ENCODE measurements at places on chromosomes 11 and 22. TPM values are rescaled to one million over a fixed set of nuclear protein-coding genes. Genes with fewer than 3 reads are reported as not detected.

GRCh38 chr11:125952559-125952958 lies 6.7 kb downstream of the VSIG10L2 start:
- DNase-seq, result no peak

GRCh38 chr22:30885591-30885990 lies 83.0 kb downstream of the MORC2 start:
- DNase-seq, result no peak

DNA sequence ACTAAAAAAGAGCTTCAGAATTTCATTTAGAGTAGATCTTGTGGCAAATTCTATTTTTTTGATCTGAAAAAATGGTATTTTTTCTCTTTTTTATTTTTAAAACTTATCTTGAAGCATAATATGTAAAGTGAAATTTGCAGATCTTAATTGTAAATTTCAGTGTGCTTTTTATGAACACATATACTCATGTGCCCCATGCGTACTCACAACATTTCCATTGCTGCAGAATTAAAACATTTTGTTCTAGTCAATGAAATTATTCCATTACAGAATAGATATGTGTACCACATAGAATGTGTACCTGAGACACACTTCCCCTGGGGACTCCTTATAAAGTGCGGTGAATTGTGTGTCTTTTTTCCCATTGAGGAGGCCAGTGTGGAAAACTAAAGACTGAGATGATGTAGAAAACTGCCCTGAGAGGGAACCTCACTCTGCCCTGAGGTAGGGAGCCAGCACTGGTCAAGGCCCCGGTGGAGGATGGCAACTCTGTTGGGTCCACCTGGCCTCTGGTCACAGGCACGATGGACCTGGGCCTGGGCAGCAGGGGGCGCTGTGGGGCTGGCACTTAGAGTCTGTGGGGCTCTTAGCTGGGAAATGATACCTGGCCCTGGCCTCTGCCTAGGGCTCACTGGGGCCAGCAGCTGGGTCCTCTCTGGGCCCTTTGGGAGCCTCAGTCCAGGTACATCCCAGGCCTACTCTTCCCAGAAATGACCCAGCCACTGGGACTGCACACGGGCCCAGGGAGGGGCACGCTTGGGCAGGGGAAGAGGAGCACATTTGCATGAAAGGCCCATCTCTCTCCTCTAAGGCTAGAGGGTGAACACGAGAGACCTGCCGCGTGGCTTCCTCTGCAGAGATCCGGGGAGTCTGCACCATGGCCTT lies 77.9 kb upstream of the TOP3B start:
- no peak for DNase-seq

DNA sequence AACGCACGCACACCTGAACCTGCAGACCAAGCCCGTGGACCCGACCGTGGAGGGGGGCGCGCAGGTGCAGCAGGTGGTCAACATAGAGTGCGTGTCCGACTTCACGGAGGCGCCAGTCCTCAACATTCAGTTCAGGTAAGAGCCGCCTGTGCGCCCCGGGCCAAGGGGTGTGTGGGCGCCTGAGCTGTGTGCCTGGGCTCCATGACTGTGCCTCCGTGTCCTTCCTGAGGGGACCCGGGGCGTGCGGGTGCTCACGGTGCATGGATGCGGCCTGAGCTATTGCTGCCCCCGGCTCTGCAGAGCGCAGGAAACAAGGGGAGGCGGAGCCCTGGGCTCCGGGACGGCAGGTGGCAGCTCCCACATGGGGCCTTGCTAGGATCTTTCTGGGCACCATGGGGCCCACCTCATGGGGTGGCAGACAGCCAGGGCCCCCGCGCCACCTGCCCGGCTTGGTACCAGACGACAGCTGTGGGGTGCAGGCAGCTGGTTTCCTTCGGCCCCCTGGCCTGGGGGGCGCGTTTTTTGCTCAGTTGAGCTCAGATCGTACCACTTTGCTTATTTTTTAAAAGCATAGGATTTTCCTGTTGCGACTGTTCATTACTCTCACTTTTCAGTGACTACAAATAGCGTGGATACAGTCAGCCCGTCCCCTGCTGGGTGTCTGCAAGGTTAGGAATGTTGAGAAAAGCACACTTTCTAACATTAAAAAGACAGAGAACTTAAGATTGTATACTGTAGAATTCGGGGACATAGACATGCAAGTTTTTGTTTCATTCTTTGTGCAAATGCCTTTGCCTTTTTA lies 28.3 kb downstream of the MUC6 start:
- DNase-seq, result no peak

DNA sequence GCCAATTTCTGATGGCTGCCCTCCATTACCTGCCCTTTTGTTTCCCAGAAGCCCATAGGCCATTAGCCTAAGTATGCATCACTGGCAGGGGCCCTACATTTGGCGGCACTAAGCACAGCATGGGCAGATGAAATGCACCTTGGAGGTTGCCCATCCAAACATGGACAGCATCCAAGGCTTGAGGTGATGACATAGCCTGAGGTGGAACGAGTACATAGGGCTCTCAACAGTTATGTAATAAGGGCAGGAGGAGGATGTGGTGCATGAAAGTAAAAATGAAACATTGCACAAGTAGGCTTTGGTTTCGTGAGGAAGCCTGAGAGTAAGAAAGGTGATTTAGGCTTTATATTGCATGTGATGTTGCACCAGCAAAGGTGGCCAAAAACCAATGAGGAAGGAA lies 148.1 kb downstream of the FAM76B start:
- DNase-seq, result peak; percentile 1

DNA sequence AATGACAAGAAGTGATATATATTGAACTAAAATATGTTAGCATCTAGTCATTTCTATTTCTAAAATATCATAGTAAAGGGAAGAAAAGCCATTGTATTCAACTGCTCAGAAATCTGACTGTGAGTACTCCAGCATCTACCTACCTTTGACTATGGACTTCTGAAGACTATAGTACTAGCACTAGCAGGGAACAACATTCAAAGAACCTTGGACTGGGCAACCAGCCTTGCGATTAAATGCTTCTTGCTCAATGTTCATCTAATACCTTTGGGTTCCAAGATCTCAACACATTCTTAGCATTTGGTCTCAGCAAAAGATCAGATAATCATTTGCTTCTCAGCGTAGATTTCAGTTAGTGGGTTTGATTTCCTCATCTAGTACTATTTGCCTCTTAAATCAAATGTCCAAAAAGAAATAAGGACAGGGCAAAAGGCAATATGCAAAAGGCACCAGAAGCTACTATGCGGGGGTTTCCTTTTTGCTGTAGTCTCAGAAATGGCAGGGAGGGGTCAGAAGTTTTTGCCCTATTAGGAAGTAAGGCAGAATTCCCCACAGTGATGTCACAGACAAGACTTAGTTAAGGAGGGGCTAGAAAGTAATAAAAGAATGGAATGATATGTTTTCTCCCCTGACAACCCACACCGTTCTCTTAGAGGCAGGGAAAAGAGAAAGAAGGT lies 80.6 kb downstream of the GAB2 start:
- DNase-seq, result no peak

DNA sequence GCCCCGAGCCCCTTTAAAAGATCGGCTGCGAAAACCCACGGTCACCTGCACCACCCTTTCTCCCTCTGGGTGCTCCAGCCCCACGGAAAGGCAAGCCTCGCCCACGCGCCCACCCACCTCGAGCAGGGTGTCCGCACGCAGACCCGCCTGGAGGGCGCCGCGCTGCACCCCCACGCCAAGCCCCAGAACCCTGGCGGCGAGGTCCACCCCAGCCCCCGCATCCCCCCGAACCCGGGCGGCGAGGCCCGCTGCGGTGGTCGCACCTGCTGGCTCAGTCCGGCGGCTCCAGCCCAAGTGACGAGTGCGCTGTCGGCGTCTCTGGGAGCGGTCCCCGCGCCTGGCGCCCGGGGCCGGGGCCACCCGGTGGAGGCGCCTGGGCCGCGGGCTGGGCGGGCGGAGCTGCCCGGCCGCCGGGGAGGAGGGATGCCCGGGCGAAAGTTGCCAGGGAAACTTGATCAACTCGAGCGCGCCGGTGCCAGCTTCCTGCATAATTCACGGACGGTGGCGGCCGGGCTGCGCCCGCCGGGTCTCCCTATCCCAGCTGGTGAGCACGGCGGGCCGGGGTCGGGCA lies 1.1 kb downstream of the SHANK2 start:
- DNase-seq, result no peak

DNA sequence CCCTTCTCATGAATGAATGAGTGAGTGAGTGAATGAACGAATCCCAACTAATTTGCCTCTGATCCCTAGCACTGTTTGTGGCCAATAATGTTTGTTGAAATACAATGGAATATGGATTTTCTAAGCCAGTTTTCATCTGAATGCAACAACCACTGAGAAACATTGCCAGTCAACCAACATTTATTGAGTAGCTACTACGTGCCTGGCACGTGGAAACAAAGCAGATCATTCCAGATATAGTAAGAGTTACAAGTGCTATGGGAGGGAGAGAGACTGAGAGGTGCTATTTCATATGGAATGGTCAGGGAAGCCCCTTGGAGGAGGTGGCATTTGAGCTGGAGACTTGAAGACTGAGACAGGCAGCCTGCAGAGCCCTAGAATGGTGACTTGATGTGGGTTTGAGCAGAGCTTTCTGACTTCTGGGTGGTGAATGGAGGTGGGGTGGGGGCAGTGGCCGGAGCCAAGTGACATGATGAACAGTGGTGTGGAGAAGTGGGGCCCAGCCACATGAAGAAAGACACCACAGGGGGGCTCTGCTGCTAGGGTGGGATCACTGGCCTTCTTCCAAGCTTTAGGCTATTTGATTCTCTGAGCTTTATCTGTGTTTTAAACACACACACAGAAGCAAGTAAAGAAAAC lies 35.1 kb upstream of the SMTN start:
- no peak for DNase-seq

GRCh38 chr11:34502949-34503348 lies 10.6 kb downstream of the ELF5 start:
- DNase-seq, result peak; percentile 11

GRCh38 chr22:38826801-38827200 lies 17.0 kb downstream of the NPTXR start:
- no peak for DNase-seq

TCIRG1 gene
- total RNA-seq, result 75.1 TPM

P2RY6 gene
- not detected for total RNA-seq

GSTT2 gene
- total RNA-seq, result 1.5 TPM

TRIM49D2 gene
- total RNA-seq, result not detected

PARVG gene
- total RNA-seq, result 0.50 TPM

DNA sequence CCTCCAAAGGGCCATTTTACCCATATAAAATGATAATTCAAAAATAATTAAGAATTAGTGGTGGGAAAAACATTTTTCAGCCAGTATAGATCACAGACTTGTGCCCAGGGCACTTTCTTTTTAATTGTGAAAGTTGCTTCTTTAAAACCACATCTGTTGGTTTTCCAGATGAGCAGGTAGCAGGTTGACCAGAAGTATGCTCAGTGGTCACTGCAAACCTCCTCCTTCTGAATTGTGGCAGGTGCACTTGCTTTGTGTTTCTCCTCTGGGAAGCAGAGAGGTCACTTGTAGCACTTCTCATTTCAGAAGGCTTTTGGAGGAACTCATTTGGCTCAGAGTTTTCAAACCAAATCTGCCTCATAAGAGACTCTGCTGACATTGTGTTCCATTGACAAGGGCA lies 24.6 kb upstream of the CWF19L2 start:
- no peak for DNase-seq

DNA sequence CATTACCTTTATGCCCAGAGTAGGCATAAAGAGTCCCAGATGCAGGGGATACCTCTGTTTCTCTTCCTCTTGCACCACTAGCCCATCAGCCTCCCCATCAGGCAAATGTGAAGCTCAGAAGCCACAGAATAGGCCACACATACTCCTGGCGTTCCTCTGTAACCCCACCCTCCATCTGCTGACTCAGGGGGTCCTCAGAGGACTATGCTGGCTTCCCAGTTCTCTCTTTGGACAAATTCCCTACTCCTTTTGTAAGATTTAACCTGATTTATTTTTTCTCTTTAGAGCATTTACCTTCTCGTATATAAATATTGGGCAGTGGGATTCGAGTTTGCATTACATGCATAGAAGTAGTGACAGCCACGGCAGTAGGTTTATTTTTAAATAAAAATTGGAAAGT lies 262.3 kb upstream of the CADM1 start:
- no peak for DNase-seq

GRCh38 chr22:37981282-37982011 lies 2.9 kb downstream of the SOX10 start:
- no peak for DNase-seq

DNA sequence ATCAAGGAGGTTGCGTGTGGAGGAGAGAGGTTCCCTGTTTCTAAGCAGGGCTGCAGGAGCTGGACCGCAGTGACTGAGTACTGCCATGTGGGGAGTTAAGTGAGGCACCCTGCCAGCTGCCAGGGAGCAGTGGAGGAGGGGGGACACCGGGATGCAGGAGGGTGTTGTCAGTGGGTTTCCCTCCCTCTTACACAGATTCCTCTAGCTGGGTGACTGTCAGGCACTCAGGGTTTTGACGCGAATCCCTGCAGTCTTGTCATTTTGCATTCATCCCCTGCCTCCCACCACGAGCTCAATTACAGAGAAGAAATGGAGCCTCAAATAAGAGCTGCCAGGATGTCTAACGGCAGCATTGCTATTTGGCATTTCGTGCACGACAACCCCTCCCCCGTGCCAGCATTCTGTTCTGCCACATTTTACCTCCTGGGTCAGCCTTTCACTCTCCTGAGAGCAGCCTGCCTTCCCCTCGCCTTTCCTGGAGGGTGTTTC lies 119.8 kb upstream of the SORL1-AS1 start:
- no peak for DNase-seq

- DNase-seq, result no peak
Measured at GRCh38 chr11:118491041-118491440, 36.2 kb upstream of the TTC36 start.

DNA sequence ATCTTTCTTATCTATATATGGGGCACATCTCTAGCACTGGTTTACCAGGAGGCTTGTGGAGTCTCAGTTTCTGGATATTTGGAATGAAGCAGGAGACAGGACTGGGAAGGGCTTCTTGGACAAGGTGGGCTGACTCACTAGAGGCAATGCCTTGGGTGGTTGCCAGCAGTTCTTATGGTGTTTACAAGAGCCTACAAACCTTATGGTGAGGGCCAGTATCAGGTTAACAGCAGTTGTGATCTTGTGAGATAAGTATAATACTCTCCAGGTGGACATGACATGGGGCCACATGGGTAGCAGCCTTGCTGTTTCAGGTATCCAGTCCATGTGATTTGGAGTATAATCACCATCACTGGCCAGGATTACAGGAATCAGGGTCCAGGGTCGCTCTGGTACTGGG lies 10.2 kb downstream of the FUT4 start:
- peak; percentile 43 for DNase-seq

- no peak for DNase-seq
Measured at GRCh38 chr11:115926601-115927000, 422.4 kb upstream of the CADM1 start.

GRCh38 chr11:134497586-134497985 lies 85.5 kb upstream of the B3GAT1 start:
- DNase-seq, result no peak

OR51M1 gene
- not detected for total RNA-seq

- DNase-seq, result no peak
Measured at GRCh38 chr22:26238596-26238995, 69.3 kb downstream of the SEZ6L start.

All from HT1080 (cell line).